T-cell (primary cell): ENCODE measurements at places on chromosomes 11 and 22. TPM values are rescaled to one million over a fixed set of nuclear protein-coding genes. Genes with fewer than 3 reads are reported as not detected.

ANGPTL5 gene
- not detected for total RNA-seq

NPAS4 gene
- total RNA-seq: not detected

KLHDC7B gene
- total RNA-seq: 5.9 TPM

TRIM49 gene
- total RNA-seq: not detected
